ENCODE measurements at places on chromosomes 4 and X.

- H3K27me3 ChIP-seq = no peaks in the 10 kb centered on the region
- DNase-seq = no peak
- H3K27ac ChIP-seq = no peak overlapping the region
- no peak overlapping the region for H3K4me3 ChIP-seq
Measured at GRCh38 chrX:7285765-7286164, 137.8 kb upstream of the PUDP start.

DNA sequence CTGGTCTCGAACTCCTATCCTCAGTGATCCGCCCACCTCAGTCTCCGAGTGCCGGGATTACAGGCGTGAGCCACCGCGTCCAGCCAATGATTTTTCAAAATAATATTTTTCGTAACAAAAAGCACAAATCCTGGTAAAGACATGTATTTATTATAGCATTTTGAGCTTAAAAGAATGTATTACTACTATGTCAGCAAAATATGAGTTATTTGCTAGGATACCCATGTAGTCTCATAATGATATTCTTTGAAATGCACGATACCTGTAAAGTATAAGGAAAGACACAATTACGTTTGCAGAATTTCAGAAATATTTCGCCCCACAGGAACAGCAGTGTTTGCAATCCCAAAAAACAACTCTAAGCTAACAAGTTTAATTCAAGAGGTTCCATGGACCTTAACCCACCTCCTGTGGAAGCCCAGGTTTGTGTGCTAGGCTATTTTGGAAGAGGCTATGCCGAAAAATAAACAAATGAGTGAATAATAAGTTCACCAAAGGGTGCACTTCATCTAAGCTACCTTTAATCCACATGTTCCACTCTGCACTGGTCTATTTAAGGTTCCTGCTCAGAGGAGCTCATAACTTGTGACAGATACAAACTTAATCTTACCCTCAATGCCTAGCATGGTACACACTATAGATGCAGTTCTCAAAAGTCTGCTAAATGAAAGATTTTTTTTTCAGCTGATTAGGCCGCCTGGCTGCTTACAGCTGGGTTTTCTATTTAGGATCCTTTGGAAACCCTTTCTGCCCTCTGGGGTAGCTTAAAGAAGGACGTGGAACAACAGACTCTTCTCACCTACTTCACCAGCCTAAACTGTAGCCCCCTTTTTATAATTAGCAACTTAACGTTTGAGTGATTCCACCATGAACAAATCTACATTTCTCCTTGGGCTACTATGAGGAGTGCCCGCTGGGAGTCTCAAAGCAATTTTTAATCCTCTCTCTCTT is 5.0 kb downstream of the FRYL start:
- H3K27me3 ChIP-seq = no peaks in the 10 kb centered on the region
- peaks cover 87% of the 10 kb centered on the region for H3K4me1 ChIP-seq

GRCh38 chr4:4693258-4693657 is 151.4 kb upstream of the STX18 start:
- H3K27ac ChIP-seq = no peak overlapping the region
- no peak overlapping the region for H3K4me3 ChIP-seq
- no peak for DNase-seq
- H3K36me3 ChIP-seq = no peaks in the 10 kb centered on the region

- no peak overlapping the region for H3K27ac ChIP-seq
- H3K4me3 ChIP-seq = no peak overlapping the region
- DNase-seq = no peak
- H3K4me1 ChIP-seq = no peaks in the 10 kb centered on the region
Measured at GRCh38 chr4:175308236-175308635, 390.1 kb downstream of the ADAM29 start.

- no peak for DNase-seq
- no peaks in the 10 kb centered on the region for H3K4me1 ChIP-seq
- H3K27me3 ChIP-seq = no peaks in the 10 kb centered on the region
- H3K4me3 ChIP-seq = no peak overlapping the region
- H3K36me3 ChIP-seq = no peaks in the 10 kb centered on the region
- H3K27ac ChIP-seq = no peak overlapping the region
Measured at GRCh38 chrX:8579602-8580001, 115.0 kb downstream of the VCX3B start.
